ENCODE measurements at places on chromosomes 11 and 22.

GRCh38 chr11:87338046-87338639 is 300.4 kb downstream of the TMEM135 start:
- DNase-seq = no peak

- no peak for DNase-seq
Observed at GRCh38 chr11:40130427-40130826, 1329.0 kb downstream of the LRRC4C start.

DNA sequence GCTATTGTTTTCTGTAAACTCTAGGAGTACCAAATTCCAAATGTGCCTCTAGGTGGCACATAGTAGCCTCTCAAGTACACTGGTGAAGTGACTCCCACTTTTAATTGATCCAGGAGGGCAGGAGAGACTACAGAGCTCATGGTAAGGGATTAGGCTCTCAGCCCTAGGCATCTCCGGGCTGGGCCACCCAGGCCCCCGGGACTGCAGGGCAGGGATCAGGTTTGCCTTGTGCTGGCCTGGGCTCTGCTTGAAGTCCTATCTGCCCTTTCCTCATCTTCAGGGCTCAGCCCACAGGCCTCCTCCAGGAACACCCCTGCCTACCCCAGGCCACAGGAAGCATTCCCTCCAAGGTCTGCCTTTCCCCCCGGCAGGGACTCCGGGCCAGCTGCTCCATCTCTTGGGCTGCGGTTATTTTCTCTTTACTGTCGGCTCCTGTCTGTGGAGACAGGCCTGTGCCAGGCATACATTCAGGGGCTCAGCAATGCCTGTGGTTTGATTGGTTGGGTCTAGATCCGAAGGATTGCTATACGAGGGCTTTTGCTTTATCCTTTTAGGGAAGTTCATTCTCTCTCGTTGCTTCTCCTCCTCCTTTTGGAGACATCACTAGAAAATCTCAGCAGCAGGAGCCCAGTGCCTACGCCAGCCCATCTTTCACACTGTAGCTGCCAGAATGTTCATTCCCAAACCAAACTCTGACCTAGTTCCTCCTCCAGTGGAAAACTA is 32.8 kb downstream of the PARVA start:
- DNase-seq = peak; percentile 52

DNA sequence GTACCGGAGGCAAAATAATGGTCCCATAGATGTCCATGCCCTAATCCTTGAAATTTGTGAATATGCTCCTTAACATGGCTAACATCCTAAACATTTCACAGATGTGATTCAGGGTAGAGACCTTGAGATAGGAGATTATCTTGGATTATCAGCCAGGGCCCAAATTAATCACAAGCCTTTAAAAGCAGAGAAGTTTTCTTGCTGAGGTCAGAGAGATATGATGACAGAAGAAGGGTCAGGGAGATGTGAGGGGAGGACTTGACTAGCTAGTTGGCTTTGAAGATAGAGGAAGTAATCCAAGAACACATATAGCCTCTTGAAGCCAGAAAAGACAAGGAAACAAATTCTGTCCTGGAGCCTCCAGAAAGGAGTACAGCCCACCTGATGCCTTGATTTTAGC is 19.1 kb upstream of the FDX1 start:
- no peak for DNase-seq

- DNase-seq = no peak
Observed at GRCh38 chr11:91261513-91261912, 963.1 kb upstream of the FAT3 start.

GRCh38 chr11:13963949-13964770 is 1.6 kb downstream of the SPON1 start:
- peak; percentile 36 for DNase-seq

GRCh38 chr11:59284773-59285129 is 72.0 kb upstream of the MPEG1 start:
- no peak for DNase-seq

DNA sequence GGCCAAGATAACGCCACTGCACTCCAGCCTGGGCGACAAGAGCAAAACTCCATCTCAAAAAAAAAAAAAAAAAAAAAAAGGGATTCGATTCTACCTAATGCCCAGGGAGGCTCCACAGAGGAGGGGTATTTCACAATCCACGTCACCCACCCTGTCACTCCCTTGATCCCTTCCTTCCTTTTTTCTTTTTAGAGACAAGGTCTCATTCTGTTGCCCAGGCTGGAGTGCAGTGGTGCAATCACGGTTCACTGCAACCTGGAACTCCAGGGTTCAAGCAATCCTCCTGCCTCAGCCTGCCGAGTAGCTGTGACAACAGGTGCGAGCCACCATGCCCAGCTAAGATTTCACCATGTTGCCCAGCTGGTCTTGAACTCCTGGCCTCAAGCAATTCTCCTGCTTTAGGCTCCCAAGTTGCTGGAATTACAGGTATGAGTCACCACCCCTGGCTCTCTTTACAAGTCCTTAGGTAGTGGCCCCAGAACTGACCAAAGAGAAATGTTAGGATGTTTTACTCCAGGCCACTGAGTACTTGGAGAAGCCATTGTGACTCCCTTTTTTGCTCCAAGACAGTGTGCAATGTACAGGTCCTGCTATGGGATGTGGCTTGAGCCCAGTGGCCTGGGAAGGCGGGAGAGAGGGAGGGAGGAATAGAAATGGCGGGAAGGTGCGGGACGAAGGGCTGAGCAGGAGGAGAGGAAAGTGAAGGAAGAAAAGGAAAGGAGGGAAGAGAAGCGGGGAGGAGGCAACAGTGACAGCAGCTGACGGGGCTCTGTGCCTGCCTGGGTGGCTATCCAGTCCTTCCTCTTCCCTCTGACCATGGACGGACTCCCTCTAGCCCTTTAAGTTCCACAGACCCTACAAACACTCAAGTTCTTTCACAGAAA is 11.8 kb upstream of the FXYD2 start:
- DNase-seq = no peak

DNA sequence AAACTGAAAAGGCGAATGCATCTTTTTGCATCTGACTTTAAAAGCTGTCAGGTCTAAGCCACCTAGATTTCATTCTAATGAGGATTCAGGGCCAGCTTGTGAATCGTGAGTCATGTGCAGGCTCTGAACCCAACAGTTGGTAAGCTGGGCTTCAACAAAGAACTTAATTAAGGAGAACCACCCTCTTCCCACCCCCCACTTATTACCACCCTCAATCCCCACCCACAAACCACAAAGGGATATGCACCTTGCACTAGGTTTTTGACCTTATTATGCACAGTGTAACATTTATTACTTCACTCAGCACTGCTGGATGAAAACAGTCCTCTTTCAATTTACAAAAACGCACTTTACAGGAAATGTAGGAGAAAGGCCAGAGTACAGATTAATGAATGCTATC is 94.1 kb upstream of the LIN7C start:
- no peak for DNase-seq

DNA sequence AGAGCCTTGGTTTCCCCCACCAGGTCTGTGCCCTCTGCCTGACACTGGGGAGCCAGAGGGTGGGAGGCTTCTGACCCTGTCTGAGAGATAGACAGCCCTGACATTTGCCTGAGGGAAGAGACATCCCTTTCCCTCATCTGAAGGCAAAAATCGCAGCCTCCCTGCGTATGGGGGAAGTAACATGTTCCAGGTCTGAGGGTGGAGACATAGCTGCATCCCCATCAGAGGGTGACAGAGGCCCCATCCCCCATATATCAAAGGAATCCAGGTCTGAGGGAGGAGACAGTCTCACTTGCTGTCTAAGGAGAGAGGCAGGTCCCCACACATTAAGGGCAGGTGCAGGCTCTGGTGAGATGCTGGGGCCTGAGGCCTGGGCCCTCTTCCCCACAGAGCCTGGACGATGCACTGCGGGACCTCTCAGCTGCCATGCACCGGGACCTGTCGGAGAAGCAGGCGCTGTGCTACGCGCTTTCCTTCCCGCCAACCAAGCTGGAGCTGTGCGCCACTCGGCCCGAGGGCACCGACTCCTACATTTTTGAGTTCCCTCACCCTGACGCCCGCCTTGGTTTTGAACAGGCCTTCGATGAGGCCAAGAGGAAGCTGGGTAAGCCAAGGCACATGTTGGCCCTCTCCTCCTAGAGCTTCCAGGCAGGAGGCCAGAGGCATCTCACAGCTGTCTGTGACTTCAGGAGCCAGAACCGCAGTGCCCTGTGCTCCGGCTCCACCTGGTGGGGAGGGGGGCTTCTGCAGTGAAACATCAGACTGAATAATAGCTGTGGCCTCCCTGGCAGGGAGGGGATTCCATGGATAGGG is 16.1 kb upstream of the RELT start:
- DNase-seq = peak; percentile 66

DNA sequence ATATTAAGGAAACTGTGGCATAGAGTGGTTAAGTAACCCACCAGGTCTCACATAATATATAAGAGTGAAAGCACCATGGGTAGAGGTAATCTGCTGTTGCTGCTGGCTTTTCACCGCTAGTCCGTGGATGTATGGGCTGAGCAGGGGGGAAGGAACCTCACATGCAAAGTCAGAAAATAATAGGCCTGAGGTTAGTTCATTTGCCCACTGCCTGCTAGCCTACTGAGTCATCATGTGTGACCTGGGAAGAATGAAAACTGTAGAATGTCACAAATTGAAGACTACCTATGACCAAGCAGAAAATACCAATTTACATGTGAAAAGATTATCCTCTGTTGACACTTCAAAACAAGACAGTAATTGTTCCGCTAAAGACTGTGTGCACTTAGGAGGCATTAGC is 560.1 kb upstream of the FAT3 start:
- DNase-seq = no peak

DNA sequence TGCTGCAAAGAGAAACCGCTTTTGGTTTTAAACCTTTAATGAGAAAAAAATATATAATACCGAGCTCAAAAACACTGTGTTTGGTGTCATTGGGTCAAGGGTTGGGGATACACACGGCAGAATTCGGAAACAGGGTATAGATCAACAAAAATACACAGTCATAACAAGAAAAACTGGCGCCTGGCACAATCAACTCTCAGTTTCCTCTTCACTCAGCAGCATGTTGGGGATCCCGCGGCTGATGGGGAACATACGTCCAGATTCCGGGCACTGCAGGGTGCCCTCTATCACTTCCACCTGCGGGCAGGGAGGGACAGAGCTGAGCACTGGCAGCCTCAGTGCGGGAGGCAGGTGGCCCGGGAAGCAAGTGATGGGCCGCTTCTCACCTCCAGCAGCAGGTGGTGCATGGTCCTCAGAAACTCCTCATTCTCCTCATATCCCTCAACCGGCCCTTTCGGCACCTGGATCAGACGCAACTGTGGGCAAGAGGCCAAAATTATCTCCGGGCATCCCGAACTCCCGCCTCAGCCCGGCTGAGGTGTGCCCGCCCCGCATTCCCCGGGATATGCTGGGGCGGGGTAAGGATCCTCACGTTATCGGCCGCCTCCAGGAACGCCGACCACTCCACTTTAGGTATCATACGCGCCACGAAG is 561 bp downstream of the TRMT112 start:
- peak; percentile 57 for DNase-seq

DNA sequence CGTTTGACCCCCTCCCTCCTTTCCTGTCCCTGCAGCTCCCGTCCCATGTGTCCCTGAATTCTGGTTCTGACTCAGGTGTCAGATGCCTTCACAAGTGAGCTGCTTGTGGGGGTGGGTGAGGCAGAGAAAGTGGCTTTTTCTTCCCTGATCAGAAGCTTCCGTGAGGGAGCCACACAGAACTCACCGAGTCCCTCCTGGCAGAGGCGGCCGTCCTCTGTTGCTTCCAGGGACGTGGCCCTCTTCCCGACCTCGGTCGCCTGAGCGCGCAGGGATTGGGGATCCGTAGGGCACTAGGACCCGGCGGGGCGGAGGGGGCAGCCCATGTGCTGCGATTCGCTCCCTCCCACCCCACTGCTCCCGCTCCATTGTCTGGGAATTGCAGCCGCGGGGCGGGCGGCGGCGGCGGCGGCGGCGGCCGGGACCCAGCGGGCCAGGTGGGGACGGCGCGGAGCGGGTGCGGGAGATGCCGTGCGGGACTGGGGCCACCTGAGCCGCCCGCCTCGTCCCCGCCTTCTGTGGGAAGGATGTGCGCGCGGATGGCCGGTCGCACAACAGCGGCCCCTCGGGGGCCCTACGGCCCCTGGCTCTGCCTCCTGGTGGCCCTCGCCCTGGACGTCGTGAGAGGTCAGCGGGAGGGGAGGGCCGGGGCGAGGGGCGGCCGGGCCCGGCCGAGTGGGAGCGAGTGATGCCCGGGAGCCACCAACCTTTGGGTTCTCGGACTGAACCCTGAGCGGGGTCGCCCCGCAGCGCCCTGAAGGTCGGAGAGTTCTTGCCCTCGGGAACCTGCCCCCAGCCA is at the start of gene TMEM132A:
TMEM132A (plus strand) TSS at position 351 of the 796 bp plus-strand sequence; CDS start at position 525, 174 bp downstream.
- DNase-seq = peak; percentile 90

DNA sequence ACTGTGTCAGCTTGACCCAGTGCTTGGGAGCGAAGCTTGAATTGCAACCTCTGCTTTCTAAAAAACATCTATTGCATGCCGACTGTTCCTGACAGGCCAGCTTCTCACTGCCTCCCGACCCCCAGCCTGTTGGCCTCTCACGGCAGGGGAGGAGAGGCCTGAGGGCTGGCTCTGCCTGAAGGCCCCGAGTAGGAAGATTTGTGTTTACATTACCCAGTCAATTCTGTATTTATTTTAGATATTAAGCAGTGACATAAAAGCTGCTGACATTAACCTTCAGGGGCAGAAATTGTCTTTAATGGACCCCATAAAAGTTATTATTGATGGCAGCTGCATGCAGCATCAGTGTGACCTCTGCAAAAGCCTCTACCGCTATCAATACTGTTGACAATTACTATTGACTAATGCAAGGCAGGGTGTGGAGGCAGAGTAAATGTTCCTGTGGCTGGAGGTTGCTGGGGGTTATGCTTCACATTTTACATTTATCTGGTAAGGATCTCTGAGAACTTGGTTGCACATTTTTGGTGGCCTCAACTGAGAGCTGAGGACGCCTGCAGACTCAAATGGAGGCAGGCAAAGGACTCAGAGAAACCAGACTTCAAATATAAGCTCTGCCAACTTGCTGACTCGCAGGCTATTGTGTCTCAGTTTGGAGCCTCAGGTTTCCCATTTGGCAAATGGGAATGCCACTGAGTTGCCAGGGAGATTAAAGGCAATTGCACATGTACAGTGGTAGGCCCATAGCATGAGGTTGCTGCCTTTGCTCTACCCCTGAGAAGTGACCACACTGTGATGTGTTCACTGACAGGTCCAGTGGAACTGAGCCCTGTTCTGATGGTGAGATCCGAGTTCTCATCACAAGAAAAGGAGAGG is 380.5 kb downstream of the TENM4 start:
- no peak for DNase-seq

All from muscle of leg (tissue), 16 donors.